ENCODE measurements at places on chromosomes 2 and 18.

GRCh38 chr2:119233326-119234020 is 9.8 kb downstream of the STEAP3 start:
- DNase-seq: no peak

DNA sequence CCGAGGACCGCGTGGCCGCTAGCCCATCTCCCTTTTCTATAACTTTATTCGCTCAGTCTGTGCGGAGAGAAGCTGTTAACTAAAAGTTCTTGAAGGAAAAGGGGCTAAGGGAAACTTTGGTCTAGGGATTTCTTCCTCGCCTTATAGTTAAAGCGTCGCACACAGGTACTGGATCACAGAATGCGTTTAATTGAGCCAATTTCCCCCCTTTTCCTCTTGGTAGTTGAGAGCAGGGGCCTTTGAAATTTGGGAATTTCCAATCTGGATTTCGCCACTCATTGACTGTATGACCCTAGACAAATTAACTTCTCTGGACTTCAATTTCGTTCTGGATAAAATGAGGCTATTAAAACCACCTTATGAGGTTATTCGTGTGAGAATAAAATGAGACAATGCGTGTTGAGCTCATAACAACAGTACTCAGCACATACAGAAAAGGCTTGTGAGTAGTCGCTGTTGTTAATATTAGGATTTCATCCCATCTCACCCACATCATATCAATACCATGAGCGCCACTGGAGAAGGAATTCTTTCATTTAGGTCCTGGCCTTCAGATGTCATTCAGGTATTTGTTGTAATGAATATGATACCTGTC is 763 bp upstream of the OLA1 start:
- no peak for DNase-seq

GRCh38 chr2:1993711-1994682 is 249.7 kb upstream of the PXDN start:
- DNase-seq: no peak

- DNase-seq: no peak
Measured at GRCh38 chr2:77567723-77568122, 45.5 kb upstream of the LRRTM4 start.

GRCh38 chr18:22285361-22286140 is 116.2 kb downstream of the GATA6 start:
- no peak for DNase-seq

Measured in GOT3 (cell line).